T follicular helper cell (primary cell): ENCODE measurements at places on chromosomes 12 and 14.
A peak's percentile ranks its signal among the peaks of the same experiment; 100 is the strongest.

GRCh38 chr14:65301862-65302539 is 110.5 kb upstream of the FUT8 start:
- no peak for DNase-seq

DNA sequence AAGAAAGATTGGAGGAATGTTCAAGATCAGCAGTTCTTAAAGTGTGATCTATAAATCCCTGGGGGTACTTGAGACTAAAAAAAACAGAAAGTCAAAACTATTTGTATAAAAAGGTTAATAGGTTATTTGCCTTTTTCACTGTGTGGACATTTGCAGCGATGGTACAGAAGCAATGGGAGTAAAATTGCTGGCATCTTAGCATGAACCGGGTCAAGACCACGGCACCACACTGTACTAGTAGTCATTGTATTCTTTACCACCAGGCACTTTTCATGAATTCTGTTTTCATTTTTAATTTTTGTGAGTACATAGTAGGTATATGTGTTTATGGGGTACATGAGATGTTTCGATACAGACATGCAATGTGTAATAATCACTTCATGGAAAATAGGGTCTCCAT is 126.2 kb downstream of the IPO8 start:
- no peak for DNase-seq

DNA sequence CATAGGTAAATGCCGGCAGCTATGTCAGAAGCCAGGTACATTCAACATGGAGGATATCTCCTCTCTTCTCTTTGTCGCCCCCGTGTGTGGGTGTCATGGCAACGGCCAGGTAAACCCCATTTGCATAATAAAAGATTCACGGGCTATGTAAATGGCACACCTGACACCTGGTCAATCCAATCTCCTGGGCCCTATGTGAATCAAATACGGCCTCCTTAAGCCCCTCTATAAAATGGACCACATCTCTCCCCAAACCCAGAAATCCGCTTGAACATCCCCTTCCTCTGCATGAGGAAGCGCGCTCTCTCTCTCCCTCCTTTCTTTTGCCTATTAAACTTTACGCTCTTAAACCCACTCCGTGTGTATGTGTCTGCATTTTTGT is 363.7 kb downstream of the SOX5 start:
- DNase-seq = no peak

GRCh38 chr12:85713373-85713772 is 122.8 kb downstream of the RASSF9 start:
- DNase-seq = no peak

- no peak for DNase-seq
Observed at GRCh38 chr12:90338365-90338764, 616.6 kb downstream of the CCER1 start.

GRCh38 chr12:92144631-92145480 is 790 bp downstream of the BTG1 start:
- peak; percentile 16 for DNase-seq

GRCh38 chr12:109840305-109841074 is 7.3 kb upstream of the TRPV4 start:
- DNase-seq = no peak

- no peak for DNase-seq
Observed at GRCh38 chr14:99081880-99082279, 190.1 kb downstream of the BCL11B start.

DNA sequence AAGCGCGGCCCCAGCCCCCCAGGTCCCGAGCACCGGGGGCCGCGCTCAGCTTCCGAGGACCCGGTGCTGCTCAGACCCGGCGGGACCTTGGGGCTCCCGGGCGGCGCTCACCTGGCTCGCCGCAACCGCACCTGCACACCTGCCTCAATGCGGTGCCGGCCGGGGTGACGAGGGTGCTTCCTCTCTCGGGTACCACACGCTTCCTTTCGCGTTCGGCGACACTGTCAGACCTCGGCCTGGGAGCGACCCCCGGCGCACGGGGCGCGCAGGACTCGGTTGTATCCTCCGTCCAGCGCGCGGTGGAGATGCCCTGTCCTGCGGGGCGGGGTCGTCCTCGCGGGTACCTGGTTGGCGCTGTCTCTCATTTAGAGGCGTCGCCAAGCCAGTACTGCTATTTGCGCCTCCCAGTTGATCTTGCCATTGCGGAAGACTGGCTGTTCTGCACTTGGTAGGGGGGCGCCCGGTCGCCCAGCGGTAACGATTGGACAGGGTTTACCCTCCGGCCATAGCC is 718 bp downstream of the PACS2 start:
- peak; percentile 47 for DNase-seq
